ENCODE measurements at places on chromosomes 4 and X.
A peak's percentile ranks its signal among the peaks of the same experiment; 100 is the strongest.

GRCh38 chr4:98185279-98185678 lies 42.0 kb upstream of the STPG2 start:
- no peak for DNase-seq

GRCh38 chrX:11551151-11551550 lies 114.6 kb downstream of the ARHGAP6 start:
- DNase-seq = no peak

- peak; percentile 69 for DNase-seq
Observed at GRCh38 chr4:81405900-81406401, 65.8 kb downstream of the RASGEF1B start.

- no peak for DNase-seq
Observed at GRCh38 chr4:29578329-29578728, 1141.8 kb upstream of the PCDH7 start.

- no peak for DNase-seq
Observed at GRCh38 chrX:133868250-133868649, 117.1 kb downstream of the GPC3 start.

- DNase-seq = no peak
Observed at GRCh38 chr4:99710681-99711345, 53.2 kb upstream of the C4orf54 start.

DNA sequence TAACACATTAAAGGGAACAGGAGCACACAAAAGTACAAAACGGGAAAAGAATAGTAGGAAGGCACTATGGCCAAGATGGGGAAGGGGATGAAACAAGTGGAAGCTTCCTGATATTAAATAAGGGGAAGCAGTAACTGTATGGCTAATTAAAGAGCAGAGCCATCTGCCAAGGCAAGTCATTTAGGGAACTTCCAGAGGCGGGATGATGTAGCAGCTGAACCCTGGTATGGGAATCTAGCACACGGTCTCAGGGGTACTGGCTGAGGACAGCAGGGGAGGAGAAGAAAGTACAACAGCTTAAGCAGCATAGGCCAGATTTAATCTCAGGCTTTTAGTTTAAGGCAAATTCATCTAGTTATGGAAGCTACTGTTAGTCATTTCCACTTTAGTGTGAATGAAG lies 59.1 kb downstream of the IGFBP7 start:
- no peak for DNase-seq

DNA sequence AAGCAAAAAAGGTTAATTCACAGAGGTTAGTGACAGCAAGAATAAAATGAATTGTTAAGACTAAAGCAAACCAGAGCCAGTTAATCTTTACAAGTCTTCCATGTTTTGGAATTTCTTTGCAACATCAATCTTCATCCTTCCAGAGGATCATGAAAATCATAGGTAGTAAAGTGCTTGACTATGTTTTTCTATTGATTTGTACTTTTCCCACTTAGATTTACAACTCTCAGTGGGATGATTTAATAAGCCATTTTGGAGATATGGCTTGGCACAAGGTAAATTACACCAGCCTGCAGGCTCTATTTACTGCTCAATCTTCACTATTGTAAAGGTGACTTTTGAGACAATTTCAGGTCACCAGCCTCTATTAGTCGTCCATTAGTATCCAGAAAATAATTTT lies 26.5 kb downstream of the MSL3 start:
- DNase-seq = no peak

GRCh38 chr4:158914218-158914617 lies 145.4 kb downstream of the FNIP2 start:
- no peak for DNase-seq

DNA sequence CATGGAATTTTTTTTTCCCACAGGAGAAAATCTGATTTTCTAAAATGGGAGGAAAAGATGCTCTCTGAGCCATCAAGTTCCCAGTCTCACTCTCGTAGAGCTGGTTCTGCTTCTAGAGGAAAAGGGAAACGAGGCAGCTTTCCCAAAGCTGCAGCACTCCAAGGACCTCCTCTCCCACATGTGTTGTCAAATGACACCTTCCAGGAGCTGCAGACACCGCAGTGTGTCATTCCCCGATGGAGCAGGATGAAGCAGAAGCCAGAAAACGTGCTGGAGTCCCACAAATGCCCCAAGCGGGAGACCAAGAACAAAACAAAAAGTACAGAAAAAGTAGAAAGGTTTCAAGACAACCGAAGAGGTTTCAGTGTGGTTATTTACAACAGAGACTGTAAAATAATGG lies 348.1 kb downstream of the ARHGAP10 start:
- DNase-seq = no peak

DNA sequence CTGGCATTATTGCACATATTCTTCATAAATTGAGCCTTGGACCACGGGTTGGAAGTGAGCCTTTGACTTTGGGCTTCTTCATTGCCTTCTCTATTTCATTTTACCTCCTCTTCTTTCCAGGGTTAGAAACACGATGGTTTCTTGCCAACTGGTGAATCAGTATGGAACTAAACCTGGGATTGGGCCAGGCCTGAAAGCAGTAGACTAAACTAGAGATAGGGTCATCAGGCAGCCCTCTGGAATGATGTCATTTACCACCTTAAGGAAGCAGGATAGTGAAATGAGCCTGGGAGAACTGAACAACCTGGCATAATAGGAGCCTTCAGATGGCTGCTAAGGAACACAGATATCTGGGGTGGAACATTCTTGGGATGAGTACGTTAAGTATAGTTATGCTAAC lies 67.5 kb upstream of the ATP8A1 start:
- DNase-seq = no peak

DNA sequence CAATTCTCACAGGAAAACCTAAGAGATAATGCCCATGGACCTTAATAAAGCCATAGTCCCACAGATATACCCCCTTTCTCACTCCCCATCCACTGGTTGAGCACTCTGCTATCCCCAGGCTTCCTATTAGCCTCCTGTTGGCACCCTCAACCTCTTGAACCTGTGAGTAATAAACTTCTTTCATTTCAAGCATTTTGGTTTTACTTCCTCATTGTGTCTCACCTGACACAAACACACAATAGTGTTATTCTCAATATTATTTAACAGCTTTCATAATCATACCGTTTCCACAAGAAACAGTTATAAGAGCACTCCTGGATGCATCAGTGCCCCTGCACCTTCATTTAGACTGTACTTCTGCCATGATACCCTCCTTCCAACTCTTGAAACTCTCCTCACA lies 56.8 kb downstream of the TRPC5 start:
- DNase-seq = no peak

DNA sequence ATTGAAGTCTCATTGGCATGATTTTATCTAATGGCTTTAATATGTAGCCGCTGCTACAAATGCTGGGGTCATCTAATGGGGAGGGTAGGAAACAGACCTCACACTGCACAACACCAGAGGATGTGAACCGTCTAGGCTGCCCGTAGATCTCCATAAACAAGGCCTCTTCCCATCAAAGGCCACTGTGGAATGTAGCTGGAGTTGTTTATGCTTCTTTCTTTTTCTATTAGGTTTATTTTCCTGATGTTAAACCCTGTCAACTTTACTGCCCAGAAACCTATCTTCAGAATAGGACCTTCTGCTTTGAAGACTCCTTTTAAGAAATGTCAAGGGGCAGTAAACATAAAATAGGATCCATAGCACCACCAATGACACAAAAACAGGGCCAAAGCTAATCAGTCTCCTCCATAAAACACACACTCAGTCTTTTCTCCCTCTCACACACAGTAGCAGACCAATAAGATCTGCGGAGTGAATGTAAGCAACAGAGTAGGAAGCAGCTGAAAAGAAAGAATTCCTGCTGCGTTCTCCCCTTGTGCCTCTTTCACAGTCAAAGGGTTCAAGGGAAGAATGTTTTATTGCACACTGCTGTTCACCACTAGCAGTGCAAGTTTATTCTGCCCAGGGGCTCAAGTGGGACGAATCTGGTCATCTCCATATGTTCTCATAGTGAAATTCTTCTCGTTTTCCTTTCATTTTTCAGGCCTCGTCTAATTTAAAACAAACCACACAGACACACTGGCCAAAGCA lies 72.2 kb downstream of the MAML3 start:
- no peak for DNase-seq

GRCh38 chrX:22237479-22237878 lies 35.2 kb upstream of the CBLL2 start:
- DNase-seq = no peak

DNA sequence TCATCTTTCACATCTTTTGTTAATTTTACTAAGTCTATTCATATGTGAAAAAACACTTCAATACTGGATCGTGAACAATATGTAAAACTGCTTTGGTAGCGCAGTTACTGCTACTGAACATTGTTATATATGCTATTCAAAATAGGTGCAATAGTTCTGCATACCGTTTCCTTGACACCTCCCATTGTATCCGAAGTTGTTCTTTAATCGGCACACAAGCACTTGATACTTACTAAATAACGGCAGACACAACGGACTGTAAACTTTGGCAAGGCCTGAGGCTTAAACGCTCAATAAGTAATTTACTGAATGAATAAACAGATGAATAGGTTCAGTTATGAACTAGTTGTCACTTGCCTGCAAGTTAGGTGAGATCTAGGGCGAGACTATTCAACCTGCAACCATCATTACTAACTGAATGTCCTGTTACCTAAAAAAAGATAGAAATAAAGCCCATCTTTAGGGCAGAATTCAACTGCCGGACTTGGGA lies 620 bp downstream of the ANAPC10 start:
- DNase-seq = no peak

- DNase-seq = no peak
Observed at GRCh38 chr4:188295899-188296298, 156.7 kb downstream of the TRIML1 start.

GRCh38 chrX:37652589-37653231 lies 32.9 kb upstream of the XK start:
- no peak for DNase-seq

GRCh38 chrX:41870719-41871151 lies 52.6 kb downstream of the CASK start:
- no peak for DNase-seq

DNA sequence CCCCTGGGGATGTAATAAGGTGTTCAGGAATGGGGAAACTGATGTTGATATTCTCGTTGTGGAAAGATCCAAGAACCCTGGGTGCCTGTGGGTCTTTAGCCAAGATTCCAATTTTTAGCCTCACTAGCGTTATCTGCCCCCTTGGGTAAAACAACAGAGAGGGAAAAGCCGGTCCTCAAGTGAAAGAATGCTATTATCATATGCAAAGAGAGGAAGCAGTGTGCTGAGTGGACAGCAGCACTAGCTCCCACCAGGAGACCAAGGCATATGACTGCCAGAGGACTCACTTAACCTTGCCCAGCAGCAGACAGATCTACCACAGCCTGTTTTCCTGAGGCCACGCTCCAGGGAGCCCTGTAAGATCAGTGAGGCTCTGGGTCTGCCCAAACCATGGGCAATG lies 257.9 kb upstream of the CPEB2 start:
- DNase-seq = no peak

DNA sequence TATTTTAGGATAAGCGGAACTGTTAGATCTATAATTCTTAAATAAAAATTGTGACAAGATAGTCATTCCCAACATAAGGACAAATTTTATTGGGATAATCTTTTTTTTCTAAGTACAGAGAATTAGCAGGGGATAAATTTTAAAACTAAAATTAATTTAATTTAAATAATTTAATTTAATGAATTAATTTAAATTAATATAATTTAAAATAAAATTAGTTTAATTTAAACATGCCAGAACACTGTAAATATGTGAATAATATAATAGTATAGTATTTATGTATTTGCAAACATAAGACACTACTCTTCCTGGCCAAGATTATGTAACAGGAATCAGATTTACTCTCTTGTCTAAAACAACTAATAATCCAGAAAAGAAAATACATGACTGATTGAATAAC lies 1055.9 kb downstream of the PDHA2 start:
- DNase-seq = no peak

- DNase-seq = no peak
Observed at GRCh38 chrX:94400488-94400887, 726.5 kb downstream of the FAM133A start.

- DNase-seq = no peak
Observed at GRCh38 chrX:14872355-14872754, 514 bp downstream of the FANCB start.

- DNase-seq = no peak
Observed at GRCh38 chrX:16702700-16703599, 9.5 kb downstream of the CTPS2 start.

DNA sequence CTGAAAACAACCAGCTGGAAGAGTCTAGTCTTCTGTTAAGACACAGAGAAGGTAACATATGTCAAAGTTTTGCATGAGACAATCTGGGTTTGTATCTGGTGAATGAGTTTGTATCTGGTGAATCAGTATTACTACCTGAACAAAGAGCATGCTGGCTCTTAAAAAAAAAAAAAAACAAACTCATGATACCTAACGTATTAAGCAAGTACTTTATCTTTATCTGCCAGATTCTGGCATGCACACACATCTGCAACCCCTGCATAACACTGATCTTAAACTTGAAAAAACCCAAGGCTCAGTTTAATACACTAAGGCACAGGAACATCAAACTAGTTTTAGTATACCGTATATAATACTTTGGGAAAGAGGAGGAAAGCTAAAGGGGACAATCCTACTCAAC lies 5.8 kb downstream of the YTHDC1 start:
- DNase-seq = no peak

GRCh38 chr4:157220371-157220881 lies at the start of gene GRIA2:
TSS of gene GRIA2 (plus strand) at chr4:157220728. CDS start at chr4:157221043, 315 bp downstream.
- DNase-seq = no peak

DNA sequence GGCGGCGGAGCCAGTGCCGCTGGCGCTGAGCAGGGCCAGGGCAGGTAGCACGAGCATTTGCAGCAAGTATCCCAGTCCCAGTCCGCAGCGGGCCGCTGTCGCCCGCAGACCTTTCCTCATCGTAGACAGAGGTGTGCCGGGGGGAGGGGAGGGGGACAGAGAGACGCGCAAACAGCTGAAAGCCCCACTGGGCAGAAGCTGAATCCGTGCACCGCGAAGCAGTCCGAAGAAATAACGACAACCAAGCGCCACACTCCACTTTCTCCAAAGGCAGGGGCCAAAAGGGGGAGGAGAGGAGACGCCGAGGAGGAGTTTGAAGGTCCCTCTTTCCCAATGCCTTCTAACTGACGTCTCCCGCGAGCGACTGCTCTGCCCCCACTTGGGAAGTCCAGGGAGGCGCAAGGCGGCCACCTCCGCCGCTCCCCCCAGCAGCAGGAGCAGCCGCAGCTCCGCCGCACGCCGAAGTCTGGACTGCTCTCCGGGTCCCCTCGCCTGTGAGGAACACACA lies at the start of gene UNC5C:
Gene UNC5C, minus strand, starts transcription at position 236 of the 508 bp plus-strand sequence.
- no peak for DNase-seq

- no peak for DNase-seq
Observed at GRCh38 chr4:113790478-113790877, 28.9 kb upstream of the CAMK2D start.

DNA sequence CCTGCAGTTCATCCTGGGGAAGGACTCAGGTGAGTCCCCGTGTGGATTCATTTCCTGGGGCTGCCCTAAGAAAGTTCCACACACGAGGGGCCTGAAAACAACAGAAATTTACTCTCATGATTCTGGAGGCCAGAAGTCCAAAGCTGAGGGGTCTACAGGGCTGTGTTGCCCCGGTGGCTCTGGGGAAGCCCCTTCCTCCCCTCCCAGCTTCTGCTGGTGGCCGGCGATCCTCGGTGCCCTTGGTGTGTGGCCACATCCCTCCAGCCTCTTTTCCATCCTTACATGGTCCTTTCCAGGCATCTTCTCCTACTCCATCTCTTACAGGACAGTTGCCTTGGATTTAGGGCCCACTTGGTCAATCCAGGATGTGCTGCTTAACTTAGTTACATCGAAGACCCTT lies 15.1 kb downstream of the SH3BP2 start:
- DNase-seq = no peak

GRCh38 chrX:31117266-31117665 lies 45.4 kb upstream of the FTHL17 start:
- DNase-seq = no peak

- no peak for DNase-seq
Observed at GRCh38 chrX:120740072-120740471, 110.2 kb upstream of the C1GALT1C1 start.
